ENCODE measurements at places on chromosomes 4 and X. TPM values are rescaled to one million over a fixed set of nuclear protein-coding genes. Genes with fewer than 3 reads are reported as not detected.

DNA sequence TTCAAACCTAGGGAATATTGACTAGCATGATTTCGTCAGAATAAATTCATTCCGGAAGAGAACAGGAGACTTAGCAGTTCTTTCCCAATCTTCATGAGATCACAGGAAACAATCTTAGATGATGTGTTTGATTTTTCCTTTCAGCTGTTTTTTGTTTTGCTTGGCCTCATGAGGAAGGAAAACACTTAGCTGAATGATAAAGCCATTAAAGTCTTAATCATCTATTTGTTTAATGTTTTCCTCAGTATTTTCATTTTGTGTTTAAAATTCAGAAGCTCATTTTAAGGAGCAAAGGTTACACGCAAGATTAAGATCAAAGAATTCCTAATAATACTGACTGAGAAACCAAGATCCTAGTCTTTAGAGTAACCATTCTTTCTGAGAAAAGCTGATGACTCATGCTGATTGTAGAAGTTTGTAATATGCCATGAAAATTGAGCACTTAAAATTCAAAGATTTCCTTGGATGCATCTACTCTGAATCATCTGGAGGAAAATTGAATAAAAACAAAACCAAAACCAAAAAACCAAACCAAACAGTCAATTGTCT is 15.4 kb upstream of the TBC1D19 start:
- no peak for ATAC-seq

DNA sequence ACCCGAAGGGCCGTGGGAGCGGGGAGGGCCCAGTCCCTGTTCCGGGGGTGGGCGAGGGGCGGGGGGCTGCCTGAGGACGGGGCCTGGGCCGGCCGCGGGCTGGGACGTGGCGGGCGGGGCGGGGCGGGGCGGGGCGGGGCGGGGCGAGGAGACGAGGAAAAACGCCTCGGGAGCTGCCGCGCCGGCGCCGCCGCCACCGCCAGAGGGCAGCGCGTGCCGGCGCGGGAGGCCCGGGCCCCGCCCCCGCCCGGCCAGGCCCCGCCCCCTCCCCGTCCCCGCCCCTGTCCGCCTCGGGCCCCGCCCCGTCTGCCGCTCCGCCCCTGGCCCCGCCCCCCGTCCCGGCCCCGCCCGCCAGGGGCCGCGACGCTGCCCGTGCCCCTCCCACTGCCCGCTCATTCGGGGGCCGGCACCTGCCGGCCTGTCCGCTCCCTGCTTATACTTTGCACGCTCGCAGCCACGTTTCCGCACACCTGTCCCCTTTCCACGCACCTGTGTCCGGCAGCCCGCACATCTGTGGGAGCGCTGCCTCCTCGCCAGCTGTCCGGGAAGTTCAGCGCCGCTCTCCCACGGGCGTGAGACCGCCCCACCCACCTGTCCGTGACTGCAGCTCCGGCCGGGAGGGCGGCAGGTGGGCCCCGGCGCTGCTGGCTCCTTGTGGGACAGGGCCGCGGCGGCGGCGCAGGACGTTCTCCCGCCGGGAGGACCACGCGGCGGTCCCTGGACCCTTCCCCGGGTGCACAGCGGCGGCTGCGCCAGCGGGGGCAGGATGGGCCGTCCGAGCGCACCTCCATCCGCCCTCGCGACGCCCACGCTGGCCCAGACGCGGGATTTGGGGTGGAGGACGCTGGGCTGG is 1.7 kb upstream of the FGFRL1 start:
- peak; percentile 69 for ATAC-seq

- no peak for ATAC-seq
Measured at GRCh38 chr4:126375462-126376054, 1060.8 kb downstream of the FAT4 start.

- no peak for ATAC-seq
Measured at GRCh38 chr4:31702326-31702725, 982.2 kb downstream of the PCDH7 start.

GRCh38 chr4:101753721-101754120 is 36.8 kb upstream of the BANK1 start:
- ATAC-seq: no peak

DNA sequence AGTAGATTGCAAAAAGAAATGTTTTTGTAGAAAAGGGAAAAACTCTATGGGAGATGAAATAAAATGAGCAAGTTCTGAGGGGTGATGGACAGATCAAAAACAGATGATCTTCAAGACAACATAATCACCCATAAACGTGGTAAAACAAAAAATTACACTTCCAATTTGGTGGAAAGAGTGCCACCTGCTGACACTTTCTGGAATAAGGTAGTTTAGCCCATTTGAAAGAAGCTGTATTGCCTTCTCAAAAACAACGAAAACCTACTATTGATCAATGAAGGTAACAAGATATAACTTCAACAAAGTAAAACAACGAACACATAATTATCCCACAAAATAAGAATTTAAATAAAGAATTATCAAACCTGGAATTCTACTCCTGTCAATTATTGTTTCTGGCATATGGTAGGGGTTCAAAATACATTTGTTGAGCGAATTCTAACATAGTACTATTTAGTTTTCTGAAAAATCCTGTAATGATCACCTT is 2.5 kb downstream of the COQ2 start:
- ATAC-seq: no peak

Gene SRPK3
- 0.12 TPM for total RNA-seq

Gene ATOH1
- not detected for total RNA-seq

Gene IL9R
- 0.44 TPM for total RNA-seq
